Lung microvascular endothelial cell (primary cell): ENCODE measurements at places on chromosomes 1 and 21. TPM values are rescaled to one million over a fixed set of nuclear protein-coding genes. Genes with fewer than 3 reads are reported as not detected.

DNA sequence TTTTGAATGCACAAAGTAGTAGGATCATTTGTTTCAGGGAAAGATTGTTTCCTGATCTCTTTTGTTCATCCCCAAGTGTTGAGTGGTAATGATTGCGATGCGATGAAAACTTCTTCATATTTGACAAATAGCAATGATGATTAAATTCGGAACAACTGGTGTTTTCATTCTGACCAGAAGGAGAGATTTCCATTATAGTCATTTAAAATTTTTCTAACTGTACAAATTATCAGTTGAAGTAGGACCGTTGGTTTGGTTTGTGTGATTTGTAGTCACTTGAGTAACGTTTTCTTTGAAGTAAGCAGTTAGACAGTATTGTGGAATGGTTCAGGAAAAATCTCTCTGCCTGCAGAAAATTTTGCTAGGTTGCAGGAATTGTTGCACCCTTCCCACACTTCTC lies 5.9 kb downstream of the NFYC start:
- no peak for DNase-seq

- no peak for DNase-seq
These were observed 5.2 kb downstream of the SUSD4 start for GRCh38 chr1:223358826-223359225.

GRCh38 chr1:28933277-28933676 lies 18.9 kb downstream of the EPB41 start:
- DNase-seq, result no peak

DNA sequence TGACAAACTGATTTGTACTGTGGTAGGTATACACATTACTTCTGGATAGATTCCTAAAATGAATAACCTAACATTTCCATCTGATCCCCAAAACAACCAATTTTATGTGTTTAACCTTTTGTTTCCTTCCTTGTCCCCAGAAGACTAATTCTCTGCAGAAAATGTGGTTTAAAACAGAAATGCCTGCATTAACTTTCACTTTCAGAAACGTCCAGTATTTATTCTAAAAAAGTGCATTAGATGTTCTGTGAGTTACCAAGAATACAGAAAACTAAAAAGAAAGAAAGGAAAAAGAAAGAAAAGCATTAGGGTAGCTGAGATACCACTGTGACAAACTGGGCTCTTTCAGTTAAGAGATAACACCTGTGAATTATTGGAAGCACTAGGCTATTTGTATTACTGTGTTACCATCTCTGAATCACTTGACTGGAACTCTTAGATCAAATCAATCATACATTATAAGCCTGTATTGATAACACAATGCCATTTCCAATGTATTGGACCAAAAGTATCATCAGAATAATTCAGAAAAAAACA lies 177.7 kb downstream of the NCAM2 start:
- no peak for DNase-seq

Gene GJA5
- total RNA-seq, result under 0.01 and 0.87 TPM in 2 replicates

DNA sequence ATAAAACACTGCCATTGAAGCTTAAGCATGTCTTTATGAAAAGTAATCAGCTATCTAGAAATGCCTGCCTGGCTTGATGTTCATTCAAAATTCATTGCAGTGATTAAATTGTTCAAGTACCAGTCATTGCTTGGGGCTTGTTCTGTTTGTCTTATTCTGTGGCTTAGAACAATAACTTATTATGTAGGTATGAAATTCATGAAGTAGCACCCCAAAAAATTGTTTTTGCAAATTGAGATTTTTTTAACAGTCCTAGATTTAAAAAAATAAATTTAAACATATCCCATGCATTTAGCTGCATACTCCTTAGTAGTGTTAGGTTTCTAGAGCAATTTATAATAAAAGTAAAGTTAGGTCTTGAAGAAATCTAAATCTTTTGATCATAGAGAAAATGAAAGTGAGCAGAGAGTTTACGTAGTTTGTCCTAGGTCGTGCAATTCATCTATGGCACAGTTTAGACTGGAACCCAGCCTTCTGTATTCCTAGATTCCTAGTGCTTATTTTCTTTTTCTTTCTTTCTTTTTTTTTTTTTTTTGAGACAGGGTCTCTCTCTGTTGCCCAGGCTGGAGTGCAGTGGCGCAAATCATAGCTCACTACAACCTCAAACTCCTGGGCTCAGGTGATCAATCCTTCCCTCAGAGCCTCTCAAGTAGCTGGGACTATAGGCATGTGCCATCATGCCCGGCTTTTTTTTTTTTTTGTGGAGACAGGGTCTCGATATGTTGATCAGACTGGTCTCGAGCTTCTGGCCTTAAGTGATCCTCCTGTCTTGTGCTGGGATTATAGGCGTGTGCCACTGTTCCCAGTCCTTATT lies 9.3 kb downstream of the MIER1 start:
- peak; percentile 28 for DNase-seq

GRCh38 chr1:80629304-80629837 lies 1171.4 kb upstream of the ADGRL2 start:
- DNase-seq, result no peak

DNA sequence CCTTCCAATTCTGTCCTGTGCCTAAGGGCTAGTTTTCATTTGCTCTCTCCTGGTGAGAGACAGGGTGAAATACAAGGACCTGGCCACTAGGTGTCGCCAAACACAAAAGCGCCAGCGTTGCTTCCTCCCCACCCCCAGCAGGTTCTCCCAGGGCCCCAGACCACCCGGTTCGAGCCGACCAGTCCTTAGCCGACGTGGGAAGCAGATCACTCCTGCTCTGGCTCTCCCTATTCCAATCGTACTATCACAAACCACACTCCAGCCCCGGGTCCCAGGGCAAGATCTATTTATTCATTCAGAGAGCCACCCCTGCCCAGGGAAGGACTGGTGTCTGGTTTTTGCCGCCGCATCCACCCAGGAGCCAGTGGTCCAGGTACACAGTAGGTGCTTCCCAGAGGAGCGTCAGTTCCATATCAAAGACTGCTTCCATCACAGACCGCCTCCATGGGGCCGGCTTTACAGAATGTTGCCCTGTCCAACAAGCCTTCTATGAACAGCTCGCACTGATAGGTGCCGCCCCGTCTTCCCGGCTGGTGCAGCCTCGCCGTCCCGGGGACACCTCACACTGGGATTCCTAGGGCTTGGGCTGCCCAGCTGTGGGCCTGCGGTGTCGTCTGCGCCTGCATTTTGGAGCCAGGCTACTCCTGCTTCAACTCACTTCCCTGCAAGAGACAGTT lies 35.0 kb downstream of the CTNNBIP1 start:
- peak; percentile 76 for DNase-seq

GRCh38 chr21:44999972-45000636 lies 60.3 kb downstream of the SLX9 start:
- DNase-seq, result no peak

Gene KRTAP10-7
- not detected in 2 replicates for total RNA-seq

DNA sequence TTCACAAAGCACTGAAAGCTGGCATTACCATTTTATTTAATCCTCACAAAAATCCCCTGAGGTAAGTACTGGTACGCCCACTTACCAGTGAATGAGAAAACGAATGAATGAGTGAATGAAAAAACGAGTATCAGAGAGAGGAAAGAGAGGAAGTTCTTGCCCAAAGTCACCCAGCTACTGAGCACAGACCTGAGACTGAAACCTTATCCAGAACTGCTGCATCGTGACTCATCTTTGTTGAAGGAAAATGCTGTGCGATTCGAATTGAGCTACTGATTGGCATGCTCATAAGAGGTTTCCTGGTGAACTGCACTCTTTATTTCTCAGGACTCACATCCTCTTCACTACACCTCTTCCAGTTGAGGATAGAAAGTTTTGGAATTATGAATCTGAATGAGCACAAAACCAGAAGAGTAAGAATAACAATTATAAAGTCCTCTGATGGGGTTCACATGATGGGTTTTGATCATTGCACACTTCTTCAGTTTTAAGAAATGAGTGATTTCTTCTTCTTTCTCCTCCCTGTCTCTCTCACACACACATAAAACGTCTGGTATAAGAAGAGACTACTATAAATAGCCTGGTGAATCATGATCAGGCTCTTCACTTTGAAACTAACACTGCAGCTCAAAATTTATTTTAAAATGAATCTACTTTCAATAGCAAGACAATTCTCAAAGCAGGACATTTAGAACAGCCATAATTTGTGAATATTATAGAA lies 32.1 kb downstream of the IL12RB2 start:
- DNase-seq, result peak; percentile 10

GRCh38 chr1:223133306-223133823 lies 9.7 kb downstream of the TLR5 start:
- no peak for DNase-seq

GRCh38 chr1:61825393-61825792 lies 83.1 kb downstream of the PATJ start:
- no peak for DNase-seq

Gene FAM72C
- total RNA-seq, result 0.20 and 0.44 TPM in 2 replicates

GRCh38 chr1:151293093-151293492 lies 11.0 kb downstream of the ZNF687 start:
- no peak for DNase-seq

GRCh38 chr1:184966989-184967388 lies 7.3 kb downstream of the NIBAN1 start:
- no peak for DNase-seq

DNA sequence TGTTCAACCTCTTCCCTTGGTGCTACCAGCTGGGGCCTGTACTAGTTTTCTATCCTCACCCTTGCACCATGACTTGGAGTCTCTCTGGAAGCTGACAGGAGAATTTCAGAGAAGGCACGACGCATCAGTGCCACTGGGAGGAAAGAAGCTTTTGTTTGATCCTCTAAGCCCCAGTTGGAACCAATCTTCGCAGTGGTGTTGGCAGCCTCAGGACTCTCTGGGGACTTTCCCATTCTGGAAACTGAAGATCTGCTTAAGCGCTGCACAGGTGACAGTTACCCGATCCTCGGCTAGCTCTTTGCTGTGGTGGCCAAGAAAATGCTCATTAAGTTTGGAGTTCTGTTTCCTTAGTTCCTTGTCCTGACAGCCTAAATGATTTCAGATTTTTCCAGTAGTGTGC lies 222.3 kb downstream of the RHOU start:
- no peak for DNase-seq

DNA sequence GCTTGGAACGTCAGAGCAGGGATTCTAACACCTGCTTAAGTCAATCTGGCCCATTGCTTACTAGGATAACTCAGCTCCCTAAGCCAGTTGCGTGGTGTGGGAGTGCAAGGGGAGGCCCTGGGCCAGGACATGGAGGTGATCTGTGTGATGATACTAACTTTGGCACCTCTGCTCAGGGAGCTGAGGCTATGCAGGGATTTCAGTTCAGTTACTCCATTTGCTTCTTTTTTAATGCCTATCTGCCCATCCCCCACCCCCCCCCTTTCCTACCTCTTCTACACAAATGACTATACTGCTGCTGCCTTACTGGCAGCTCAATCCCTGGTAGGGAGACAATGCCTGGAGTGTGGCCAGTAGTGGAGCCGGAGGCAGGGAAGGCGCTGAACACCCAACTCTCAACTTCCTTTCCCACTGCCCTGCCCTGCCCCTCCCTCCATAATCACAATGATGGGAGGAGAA lies 19.5 kb downstream of the INKA2 start:
- DNase-seq, result peak; percentile 82

- DNase-seq, result no peak
These were observed 7.7 kb downstream of the YBX1 start for GRCh38 chr1:42689912-42690311.
